ENCODE measurements at places on chromosomes 3 and 15.

GRCh38 chr3:39144095-39144747 is 9.2 kb downstream of the CSRNP1 start:
- peaks cover 70% of the 10 kb centered on the region for H3K4me1 ChIP-seq
- H3K27ac ChIP-seq, result no peak overlapping the region
- DNase-seq, result no peak
- H3K36me3 ChIP-seq, result peaks cover 34% of the 10 kb centered on the region
- H3K27me3 ChIP-seq, result no peaks in the 10 kb centered on the region

GRCh38 chr3:95815828-95816227 is 998.6 kb upstream of the EPHA6 start:
- H3K27me3 ChIP-seq, result no peaks in the 10 kb centered on the region
- no peaks in the 10 kb centered on the region for H3K4me1 ChIP-seq
- DNase-seq, result no peak

- H3K36me3 ChIP-seq, result no peaks in the 10 kb centered on the region
- H3K4me1 ChIP-seq, result peaks cover 26% of the 10 kb centered on the region
- H3K4me3 ChIP-seq, result no peak overlapping the region
Measured at GRCh38 chr3:177733233-177733632, 536.0 kb upstream of the TBL1XR1 start.

GRCh38 chr3:87069971-87070370 is 79.0 kb upstream of the VGLL3 start:
- no peaks in the 10 kb centered on the region for H3K36me3 ChIP-seq
- H3K4me3 ChIP-seq, result no peak overlapping the region
- H3K4me1 ChIP-seq, result no peaks in the 10 kb centered on the region
- H3K27me3 ChIP-seq, result no peaks in the 10 kb centered on the region
- H3K27ac ChIP-seq, result no peak overlapping the region

GRCh38 chr15:61769557-61769956 is 290.7 kb downstream of the VPS13C start:
- H3K4me1 ChIP-seq, result no peaks in the 10 kb centered on the region
- no peaks in the 10 kb centered on the region for H3K27me3 ChIP-seq
- no peak overlapping the region for H3K4me3 ChIP-seq
- H3K27ac ChIP-seq, result no peak overlapping the region

DNA sequence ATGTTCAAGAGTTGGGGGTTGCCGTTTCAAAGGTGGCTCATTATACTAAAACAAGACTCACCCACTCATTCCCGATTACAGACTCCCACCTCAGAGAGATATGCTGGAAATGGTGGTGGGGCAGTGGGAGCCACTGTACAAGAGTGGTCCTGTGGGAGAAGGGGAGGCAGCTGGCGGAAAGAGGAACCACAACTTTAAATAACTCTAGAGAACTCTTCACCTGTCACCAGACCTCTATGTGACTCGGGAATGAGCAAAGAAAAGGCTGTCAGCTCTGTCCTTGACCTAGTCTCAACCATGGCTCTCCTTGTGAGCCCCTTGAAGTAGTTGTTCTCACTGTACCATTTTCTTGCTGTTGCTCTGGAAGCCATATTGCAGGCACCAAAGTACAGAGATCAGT is 293.8 kb downstream of the CHST2 start:
- no peaks in the 10 kb centered on the region for H3K27me3 ChIP-seq
- no peaks in the 10 kb centered on the region for H3K36me3 ChIP-seq
- H3K4me3 ChIP-seq, result no peak overlapping the region
- H3K27ac ChIP-seq, result no peak overlapping the region
- no peaks in the 10 kb centered on the region for H3K4me1 ChIP-seq

DNA sequence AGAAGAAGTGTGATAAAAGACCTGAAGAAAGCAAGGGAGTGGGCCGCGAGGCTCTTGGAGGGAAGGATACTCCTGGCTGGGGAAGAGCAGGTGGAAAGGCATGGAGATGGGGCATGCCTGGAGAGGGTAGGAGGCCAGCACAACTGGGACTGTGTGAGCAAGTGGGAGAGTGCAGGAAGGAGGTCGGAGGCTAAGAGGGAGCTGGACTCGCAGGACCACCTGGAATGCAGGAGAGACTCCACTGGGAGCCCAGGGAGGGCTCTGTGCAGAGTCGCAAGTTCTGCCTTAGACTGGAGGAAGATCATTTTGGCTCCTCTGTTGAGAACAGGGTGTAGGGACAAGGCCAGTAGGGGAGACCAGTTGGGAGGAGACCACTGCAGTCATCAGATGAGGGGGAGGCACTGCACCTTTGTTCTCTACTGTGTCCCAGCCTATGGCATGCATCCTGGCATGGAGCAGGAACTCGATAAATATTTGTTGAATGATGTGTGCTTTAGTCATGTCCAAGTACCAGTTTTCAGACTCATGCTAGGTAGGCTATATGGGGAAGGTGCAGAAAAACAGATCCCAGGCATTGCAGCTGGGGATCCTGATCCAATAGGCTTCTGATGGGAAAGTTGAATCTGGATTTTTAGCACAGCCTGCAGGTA is 13.7 kb downstream of the FAM107A start:
- H3K4me1 ChIP-seq, result peaks cover 4% of the 10 kb centered on the region
- H3K36me3 ChIP-seq, result peaks cover 10% of the 10 kb centered on the region
- H3K27me3 ChIP-seq, result no peaks in the 10 kb centered on the region
- no peak for DNase-seq
- H3K4me3 ChIP-seq, result no peak overlapping the region

GRCh38 chr3:112568642-112569041 is 6.8 kb downstream of the SLC35A5 start:
- no peak overlapping the region for H3K4me3 ChIP-seq
- H3K4me1 ChIP-seq, result no peaks in the 10 kb centered on the region
- DNase-seq, result no peak
- H3K27me3 ChIP-seq, result no peaks in the 10 kb centered on the region

DNA sequence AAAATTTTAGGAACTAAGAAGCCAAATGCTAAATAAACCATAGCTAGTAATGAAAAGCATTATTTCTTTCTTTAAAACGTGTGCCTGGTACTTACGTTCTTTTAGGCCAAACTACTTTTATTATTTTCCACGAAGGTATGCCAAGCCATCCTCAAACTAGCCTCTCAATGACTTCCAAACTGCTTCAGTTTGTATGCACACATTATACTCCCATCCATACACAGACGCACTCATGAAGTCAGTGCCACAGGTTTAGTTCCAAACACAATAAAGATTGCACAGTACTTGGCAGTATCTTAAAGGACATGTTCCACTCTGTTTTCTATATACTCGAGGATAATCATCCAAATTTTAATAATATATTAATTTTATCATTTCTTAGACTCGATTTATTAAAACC is 609.2 kb upstream of the ZNF385D start:
- no peaks in the 10 kb centered on the region for H3K36me3 ChIP-seq
- H3K4me1 ChIP-seq, result peaks cover 6% of the 10 kb centered on the region
- H3K4me3 ChIP-seq, result no peak overlapping the region
- H3K27me3 ChIP-seq, result no peaks in the 10 kb centered on the region

- no peaks in the 10 kb centered on the region for H3K36me3 ChIP-seq
Measured at GRCh38 chr3:122023335-122023910, 1.4 kb upstream of the ILDR1 start.

DNA sequence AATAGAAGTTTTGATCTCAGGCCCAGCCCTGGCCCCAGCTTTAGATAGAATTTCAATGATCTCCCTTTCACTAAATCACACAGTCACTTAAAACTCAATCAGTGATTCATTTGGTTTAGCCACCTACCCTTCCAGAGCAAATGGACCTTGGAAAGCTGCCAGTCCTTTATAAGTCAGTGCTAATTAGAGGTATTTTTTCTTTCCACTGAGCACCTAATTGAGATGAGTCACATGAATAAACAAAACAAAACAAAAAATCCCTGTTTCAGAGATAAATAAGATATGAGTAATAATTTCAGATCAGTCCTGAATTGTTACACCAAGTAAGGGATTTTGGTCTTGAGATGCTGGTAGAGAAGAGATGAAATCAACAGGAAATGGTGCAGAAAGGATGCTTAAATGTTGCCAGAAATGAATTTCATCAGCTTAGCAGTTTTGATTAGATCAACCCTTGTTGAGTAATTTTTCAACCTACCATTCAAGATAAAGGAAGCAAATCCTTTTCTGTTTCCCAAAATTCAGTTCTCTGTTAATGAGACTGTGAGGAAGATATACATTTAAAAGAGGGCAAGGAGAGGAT is 352.0 kb upstream of the COL8A1 start:
- H3K4me1 ChIP-seq, result no peaks in the 10 kb centered on the region
- H3K4me3 ChIP-seq, result no peak overlapping the region
- no peak overlapping the region for H3K27ac ChIP-seq
- no peaks in the 10 kb centered on the region for H3K36me3 ChIP-seq
- H3K27me3 ChIP-seq, result no peaks in the 10 kb centered on the region
- no peak for DNase-seq

- H3K36me3 ChIP-seq, result no peaks in the 10 kb centered on the region
- no peaks in the 10 kb centered on the region for H3K4me1 ChIP-seq
- H3K27ac ChIP-seq, result no peak overlapping the region
- no peak for DNase-seq
Measured at GRCh38 chr3:165466856-165467255, 270.7 kb upstream of the SLITRK3 start.

DNA sequence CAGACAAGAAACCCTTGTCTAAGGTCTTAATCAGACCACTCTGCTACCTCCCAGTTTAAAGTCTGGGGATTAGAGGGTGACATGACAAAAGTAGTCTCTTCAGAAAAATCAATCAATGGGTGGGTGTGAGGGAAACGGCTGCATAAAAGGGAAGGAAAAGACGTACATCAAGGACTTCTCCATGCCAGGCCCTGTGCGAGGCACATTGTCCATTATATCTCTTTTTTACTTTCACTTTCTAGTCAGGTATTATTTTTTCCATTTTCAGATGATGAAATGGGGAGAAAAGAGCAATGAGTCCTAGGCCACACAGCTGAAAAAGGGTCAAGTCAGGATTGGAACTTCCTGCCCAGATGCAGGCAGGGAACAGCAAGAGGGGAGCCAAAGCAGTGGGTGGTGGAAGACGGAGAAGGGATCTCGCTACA is 4.6 kb upstream of the CX3CR1 start:
- H3K4me1 ChIP-seq, result no peaks in the 10 kb centered on the region
- H3K27me3 ChIP-seq, result no peaks in the 10 kb centered on the region
- H3K36me3 ChIP-seq, result no peaks in the 10 kb centered on the region

DNA sequence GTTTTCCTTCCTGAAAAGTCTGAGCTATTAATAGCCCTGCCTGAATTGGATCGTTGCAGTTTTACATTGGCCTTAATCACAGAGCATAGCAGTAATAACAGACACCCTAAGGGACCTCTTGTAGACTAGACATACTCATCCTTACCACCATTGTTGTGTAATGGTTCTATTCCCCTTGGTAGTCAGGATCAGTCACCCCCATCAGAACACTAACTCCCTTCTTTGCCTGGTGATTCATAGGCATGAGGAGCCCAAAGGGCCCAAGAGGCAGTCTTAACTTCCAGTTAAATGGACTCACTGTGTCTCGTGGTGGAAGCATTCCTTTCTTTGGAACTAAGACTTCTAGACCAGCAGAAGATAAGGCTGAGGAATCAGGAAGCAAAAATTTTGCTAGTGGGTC is 20.2 kb downstream of the CGGBP1 start:
- H3K36me3 ChIP-seq, result no peaks in the 10 kb centered on the region
- H3K4me3 ChIP-seq, result no peak overlapping the region
- no peak overlapping the region for H3K27ac ChIP-seq
- no peak for DNase-seq
- H3K27me3 ChIP-seq, result no peaks in the 10 kb centered on the region

- peaks cover 17% of the 10 kb centered on the region for H3K4me1 ChIP-seq
- no peaks in the 10 kb centered on the region for H3K27me3 ChIP-seq
- no peak overlapping the region for H3K4me3 ChIP-seq
- peaks cover 70% of the 10 kb centered on the region for H3K36me3 ChIP-seq
- no peak for DNase-seq
- H3K27ac ChIP-seq, result no peak overlapping the region
Measured at GRCh38 chr3:52249683-52250082, 4.1 kb downstream of the PPM1M start.

DNA sequence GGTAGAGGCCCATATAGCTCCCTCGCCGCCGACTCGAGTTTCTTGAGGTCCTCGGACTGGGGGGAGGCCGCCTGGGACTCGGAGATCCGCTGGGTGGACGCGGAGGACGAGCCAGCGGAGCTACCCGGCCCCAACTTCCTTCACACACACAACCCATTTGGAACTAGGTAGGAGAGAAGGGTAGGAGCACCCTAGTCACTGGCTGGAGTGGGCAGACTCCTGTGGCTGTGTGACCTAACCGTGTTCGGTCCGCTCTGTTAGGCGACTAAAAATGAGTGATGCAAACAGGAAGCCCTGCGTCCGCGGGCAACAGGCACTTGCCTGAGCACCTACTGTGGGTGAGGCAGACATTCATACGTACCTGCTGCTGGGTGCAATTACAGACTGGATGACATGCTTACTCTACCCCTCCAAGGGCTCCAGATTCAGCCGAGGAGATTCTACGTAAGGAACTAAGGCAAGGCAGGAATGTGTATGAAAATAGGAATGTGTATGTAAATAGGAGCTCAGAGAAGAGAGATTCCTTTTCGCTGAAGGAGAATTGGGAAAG is 4.6 kb upstream of the SIN3A start:
- peak overlapping the region; percentile 94 for H3K27ac ChIP-seq
- no peaks in the 10 kb centered on the region for H3K36me3 ChIP-seq
- H3K4me1 ChIP-seq, result peaks cover 26% of the 10 kb centered on the region
- DNase-seq, result no peak
- no peaks in the 10 kb centered on the region for H3K27me3 ChIP-seq

DNA sequence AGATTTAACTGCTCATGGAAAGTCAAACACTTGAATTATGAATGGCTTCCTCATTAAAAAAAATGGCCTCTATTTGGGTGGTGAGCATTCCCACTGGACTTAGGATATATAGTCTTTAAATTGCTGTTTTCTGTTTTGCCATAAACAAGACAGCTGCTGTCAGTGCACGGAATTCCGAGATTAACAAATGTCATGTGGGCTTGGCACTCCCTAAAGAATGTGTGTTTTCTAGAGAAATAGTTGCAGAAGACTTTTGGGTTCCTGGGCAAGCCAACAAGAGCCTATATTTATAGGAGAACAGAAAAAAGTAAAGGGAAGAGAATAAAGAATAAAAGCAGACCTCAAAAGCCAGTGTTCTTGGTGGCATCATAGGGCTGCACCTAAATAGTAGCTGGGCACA is 13.6 kb upstream of the TFG start:
- DNase-seq, result no peak
- H3K4me1 ChIP-seq, result no peaks in the 10 kb centered on the region
- H3K27ac ChIP-seq, result no peak overlapping the region

DNA sequence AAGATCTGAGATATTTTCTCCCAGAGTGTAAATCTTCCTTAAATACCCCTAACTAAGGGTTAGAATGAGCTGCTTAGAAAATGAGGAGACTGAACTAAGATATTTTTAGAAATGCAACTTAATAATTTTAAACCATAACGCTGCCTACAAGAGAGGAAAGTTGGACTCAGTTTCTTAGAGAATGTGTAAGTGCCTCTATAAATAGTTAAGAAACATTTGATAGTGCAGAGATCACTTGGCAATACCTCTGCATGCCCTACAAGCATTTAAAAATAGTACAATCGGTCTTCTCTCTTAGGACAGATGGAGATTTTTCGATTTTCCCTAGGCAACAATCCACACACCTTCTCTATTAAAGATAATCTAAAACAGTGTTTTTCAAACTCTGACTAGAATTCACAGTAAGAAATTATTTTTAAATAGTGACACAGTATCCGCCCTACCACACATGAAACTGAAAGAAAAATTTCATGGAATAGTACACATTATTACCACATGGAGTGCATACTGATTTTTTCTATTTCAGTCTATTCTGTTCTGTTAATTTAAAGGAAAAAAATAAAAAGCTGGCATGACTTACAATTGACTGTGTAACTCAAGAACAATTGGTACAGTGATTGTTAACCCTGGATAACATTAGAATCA is 83.2 kb downstream of the GADL1 start:
- H3K36me3 ChIP-seq, result no peaks in the 10 kb centered on the region
- peaks cover 3% of the 10 kb centered on the region for H3K4me1 ChIP-seq
- no peaks in the 10 kb centered on the region for H3K27me3 ChIP-seq
- DNase-seq, result no peak

GRCh38 chr15:60486742-60487141 is 7.8 kb upstream of the ICE2 start:
- no peaks in the 10 kb centered on the region for H3K27me3 ChIP-seq
- no peaks in the 10 kb centered on the region for H3K4me1 ChIP-seq
- no peak overlapping the region for H3K27ac ChIP-seq
- H3K4me3 ChIP-seq, result no peak overlapping the region
